ENCODE measurements at places on chromosomes 1 and 21.

DNA sequence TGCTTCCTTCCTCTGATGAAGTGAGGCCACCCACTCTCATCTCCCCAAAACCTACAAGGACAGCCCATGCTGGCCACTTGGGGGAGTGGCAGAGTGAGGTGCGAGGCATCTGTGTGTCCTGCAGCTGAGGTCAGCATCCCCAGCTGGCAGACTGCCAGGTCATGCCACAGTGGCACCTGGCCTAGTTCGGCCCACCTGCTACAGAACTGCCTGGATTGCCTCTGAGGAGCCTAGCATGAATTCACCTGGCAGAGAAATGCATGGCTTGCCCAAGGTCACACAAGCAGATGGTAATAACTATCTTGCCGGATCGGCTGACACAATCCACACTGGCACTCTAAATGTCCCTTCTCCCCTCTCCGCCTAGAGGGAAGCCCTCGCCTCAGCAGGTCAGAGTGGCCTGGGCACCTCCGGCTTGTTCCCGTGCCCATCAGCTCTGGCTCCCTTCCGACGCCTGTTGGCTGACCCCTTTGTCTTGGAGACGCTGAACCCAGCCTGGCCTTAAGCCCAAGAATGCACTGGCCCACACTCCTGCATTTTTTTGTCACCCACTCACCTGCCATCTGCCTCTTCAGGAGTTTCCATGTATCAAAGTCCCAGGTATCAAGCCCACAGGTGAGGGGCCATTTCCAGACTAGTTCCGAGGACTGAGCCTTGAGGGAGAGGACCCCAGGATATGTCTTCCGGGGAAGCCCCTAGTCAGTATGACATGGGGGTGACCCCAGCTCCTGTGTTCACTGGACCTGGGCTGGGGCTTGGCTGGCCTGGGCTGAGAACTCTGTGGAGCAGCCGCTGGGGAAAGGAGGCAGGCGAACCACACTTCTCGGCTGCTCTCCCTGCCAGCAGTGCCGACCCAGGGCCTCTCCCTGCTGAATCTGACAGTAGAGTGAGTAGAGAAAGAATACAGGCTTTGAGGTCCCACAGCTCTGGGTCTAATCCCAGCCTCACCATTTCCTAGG is 21.7 kb downstream of the ECE1 start:
- no peak for DNase-seq

DNA sequence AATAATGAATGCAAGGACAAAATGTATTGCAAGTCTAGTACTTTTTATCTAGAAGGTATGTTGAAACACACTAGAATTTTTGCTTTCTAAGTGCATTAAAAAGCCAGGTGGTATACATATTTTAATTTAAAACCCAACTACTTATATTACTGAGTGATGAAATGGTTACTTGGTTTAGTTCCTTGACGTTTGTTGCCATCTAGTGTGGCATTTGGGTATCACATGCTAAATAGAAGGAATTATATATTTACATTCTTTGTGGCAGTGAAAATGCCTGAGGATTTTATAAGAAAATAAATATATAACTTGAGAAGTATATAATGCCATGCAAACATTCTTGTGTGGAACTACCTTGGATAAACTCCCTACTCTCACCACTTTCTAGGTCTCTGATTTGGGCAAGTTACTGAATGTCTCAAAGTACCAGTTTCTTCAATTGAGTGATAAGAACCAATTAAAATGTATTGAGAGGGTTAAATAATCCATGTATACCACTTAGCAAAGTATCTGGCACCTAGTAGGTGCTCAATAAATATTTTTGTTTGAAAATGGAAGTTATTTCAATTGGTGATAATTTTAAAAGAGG is 69.6 kb downstream of the SDCCAG8 start:
- no peak for DNase-seq

GRCh38 chr1:33866281-33866680 is 2.4 kb downstream of the HMGB4 start:
- DNase-seq, result no peak

GRCh38 chr1:162944974-162945674 is 84.1 kb upstream of the CCDC190 start:
- DNase-seq, result no peak

DNA sequence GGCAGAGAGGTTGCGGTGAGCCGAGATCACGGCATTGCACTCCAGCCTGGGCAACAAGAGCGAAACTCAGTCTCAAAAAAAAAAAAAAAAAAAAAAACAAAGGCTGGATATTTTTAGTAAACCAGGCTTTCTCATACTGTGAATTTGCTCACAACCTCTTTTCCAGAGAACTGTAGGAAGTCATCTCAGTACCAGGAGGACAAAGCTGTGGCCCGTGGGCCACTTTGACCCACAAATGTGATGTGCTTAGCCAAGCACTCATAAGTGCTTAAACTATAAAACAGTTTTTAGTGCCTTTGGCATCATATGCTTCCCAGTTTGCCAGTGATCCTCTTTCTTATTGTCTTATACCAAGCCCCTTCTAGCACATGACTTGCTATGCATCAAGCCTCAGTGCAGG is 46.5 kb downstream of the RNF11 start:
- DNase-seq, result no peak

All from activated T-cell treated with anti-CD3 and anti-CD28 coated beads for 1 hour (primary cell).